Substantia nigra (tissue), 51 donors: ENCODE measurements at places on chromosomes 4 and X.

- no peak for DNase-seq
Measured at GRCh38 chr4:83387012-83387411, 52.4 kb upstream of the HPSE start.

- no peak for DNase-seq
Measured at GRCh38 chrX:123728016-123728415, 4.8 kb downstream of the THOC2 start.

GRCh38 chr4:157079441-157079840 lies 3.5 kb downstream of the GLRB start:
- DNase-seq: no peak

- no peak for DNase-seq
Measured at GRCh38 chr4:141413366-141413765, 192.7 kb downstream of the ZNF330 start.

DNA sequence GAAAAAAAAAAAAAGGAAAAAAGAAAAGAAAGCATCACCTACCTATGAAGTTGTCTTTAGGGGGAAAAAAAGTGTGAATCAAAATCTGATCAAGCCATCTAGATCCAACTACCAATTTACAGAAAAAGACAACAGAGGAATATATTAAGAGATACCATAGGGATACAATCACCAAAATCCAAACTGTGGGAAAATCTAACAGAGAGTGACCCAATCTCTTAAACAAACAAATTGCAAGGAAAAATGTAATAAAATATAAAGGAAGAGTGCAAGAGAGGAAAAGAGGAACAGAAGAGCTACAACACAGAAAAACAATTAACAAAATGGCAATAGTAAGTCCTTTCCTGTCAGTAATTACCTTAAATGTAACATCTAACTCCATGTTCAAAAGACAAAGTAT lies 19.0 kb downstream of the THOC2 start:
- no peak for DNase-seq

DNA sequence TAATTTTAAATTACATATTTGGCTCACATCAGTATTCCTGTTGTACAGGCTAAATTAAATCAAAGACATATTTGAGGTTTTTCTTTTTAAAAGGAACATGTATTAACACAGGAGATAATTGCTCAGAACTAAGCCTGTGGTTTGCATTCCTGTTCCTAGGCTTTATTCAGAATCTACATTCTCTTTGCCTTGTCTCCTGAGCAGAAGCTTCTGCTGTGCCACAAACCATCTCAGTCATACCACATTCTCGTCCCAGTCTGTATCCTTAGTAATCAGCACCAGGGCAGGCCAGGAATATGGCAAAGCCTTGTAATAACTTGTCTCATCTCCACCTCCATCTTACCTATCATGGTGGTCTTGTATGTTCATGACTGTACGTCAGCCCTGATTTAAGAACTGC lies 162.8 kb downstream of the ARHGAP24 start:
- DNase-seq: no peak

DNA sequence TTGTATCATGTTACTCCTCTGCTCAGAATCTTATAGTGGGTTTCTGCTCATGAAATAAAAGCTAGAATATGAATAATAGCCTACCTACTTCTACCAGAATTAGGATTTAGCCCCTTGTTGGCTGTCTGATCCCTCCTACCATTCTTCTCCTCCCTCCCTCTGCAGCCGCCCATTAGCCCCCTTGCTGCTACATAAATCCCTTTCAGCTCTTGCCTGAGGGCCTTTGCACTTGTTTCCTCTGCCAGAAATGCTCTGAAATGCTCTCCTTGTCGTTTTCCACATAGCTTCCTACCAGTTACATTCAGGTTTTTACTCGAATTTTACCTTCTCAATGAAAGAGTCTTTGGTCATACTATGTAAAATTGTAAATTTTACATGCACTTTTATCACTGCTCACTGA lies 159.2 kb downstream of the ADGRL3 start:
- DNase-seq: no peak

DNA sequence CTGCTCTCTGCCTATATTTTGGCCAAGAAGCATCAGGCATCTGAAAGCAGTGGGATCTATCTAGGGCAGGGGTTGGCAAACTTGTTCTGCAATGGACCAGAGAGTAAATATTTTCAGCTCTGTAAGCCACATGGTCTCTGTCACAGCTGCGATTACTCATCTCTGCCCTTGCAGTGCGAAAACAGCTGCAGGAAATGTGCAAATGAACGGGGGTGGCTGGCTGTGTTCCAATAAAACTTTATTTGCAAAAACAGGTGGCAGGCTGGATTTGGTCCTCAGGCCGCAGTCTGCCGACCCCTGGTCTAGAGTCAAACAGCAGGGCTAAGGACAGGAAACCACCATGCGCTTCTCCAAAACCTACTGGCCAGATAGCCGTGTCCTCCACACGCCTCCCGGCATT lies 48.6 kb downstream of the ACOX3 start:
- peak; percentile 43 for DNase-seq
